ENCODE measurements at places on chromosomes 7 and 10.

DNA sequence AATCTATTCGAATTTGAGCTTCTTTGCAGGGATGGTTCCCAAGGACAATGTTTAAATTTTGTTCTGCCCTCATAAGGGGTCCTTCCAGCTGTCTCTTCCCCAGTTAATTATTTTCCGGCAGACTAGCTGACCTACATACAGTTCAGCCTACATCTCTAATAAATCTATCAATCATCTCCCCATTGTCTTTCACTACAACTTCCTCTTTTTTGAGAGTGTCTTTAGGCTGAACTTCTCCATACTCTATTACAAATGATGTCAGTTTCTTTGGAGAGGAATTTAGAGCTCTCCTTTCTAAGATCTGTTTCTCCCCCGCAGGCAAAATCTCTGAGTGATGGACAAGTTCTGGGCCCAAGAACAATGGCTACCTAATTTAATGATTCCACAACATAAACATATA is 122.2 kb downstream of the PCLO start:
- DNase-seq, result no peak

DNA sequence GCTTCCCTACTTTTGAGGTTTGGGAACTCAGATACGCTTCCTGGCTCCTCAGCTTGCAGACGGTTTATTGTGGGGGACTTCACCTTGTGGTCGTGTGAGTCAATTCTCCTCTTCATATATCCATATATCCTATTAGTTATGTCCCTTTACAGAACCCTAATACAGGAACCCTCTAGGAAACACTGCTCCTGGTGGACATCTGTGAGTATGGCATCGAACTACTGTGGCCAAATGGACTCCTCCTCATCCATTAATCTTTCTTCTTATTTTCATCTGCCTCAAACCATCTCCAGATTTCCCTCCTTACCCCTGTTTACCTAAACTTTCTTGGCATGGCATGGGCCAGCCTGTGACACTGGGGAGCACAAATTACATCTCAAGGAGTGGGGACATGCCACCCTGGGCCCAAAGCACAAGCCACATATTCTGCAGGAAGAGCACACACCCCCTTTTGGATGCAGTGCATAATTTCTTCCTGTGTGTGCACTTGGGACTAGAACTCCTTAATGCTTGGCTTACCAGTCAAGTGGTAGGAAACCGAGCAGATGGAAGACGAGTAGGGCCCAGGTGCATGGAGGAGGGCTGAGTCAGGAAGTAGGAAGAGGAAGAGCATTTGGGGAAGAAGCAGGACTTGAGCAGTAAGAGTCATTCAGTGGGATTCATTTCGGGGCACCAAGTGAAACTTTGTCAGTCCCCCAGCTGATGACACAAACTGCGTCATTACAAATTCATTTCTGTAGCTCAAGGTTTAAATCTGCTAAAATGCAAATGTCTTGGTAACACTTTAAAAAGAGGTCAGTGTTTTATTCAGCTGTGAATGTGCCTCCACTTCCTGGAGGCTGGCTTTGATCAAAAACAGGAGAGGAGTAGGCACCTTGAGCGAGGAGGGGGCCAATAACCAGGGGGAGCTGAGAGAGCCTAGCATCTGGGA is 80.8 kb upstream of the PLXNA4 start:
- DNase-seq, result peak; percentile 44

DNA sequence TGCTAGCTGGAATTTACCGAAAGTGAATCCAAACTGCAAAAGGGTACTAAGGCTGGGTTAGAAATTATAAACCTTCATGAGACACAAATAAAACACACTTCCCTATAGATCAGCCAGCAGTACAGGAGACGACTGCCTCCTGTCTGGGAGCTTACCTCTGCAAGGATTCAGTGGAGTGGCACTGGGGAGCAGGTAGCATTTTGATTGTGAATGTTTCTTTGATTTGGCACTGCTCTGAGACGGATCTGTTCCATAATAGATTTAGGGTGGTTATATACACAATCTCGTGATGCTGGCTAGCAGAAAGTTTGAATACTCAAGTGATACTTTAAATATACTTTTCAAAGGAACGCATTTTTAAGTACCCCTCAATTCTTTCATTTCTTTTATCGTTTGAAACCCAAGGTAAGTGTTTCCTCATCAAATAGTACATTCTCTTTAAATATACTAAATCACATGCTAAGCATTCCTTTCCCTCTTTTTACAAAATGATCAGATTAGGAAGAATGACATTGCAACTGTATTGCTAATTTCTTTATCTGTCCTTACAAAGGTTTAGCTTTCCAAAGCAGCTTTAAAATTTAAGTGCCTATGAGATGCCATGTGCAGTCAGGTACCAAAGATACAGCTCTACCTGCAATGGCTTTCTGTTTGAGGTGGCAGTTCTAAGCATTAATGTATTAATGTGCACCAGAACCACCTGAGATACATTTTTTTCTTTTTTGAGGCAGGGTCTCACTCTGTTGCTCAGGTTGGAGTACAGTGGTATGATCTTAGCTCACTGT is 20.6 kb upstream of the CHCHD3 start:
- DNase-seq, result no peak

DNA sequence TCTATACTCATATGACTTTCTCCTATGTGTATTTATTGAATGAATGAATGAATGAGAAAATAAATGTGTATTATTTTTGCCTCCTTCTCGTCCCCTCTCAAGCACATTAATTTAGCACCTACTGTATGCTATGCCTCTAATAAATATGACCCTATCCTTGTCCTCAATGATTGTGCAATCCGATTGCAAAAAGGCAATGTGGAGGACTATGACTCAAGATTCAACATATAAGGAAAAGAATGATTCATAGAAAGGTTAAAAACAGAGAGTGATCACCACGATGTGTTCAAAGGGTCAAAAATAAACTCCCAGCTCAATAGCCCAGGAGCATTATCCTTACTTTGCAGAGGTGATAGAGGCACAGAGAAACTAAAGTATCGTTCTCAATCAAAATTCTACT is 322.8 kb upstream of the SORCS1 start:
- DNase-seq, result peak; percentile 59

DNA sequence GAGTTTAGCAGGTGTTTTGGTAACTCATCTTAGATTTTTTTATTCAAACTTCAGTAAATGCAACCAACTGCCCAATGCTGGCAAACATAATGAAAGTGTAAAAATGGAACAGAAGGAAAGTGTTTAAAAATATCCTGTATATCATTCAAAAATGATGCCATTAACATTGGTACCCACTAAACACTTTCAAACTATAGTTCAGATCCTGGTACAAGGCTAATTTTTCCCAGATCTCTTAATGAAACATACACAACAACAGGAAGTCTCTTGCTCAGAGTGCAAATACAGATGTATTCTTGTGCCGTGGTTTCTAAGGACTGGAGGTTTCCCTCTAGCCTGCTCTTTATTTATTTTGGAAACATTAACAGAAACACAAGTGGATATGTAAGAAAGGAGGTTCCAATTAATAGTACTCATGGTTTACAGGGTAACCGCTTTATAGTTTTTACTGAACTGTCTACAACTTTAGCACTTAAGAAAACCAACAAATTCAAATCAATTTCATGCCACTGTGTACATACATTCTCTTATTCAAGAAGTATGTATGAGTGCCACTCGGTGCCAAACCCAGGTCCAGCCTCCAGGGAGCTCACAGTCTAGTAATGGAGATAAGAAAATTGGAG is 176.0 kb upstream of the AKR1E2 start:
- no peak for DNase-seq

GRCh38 chr7:158614700-158615099 is 27.1 kb upstream of the PTPRN2 start:
- DNase-seq, result no peak

GRCh38 chr10:36253731-36254130 is 611.6 kb upstream of the FZD8 start:
- no peak for DNase-seq

DNA sequence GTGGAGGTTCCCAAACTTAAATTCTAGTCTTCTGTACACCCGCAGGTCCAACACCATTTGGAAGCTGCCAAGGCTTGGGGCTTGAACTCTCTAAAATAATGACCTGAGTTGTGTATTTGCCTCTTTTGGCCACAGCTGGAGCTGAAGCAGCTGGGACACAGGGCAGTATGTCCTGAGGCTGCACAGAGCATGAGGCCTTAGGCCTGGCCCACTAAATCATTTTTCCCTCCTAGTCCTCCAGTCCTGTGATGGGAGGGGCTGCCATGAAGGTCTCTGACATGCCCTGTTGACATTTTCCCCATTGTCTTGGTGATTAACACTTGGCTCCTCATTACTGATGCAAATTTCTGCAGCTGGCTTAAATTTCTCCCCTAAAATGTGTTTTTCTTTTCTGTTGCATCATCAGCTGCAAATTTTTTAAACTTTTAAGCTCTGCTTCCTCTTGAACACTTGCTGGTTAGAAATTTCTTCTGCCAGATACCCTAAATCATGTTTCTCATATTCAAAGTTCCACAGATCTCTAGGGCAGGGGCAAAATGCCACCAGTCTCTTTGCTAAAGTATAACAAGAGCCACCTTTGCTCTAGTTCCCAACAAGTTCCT is 43.6 kb upstream of the WNT16 start:
- no peak for DNase-seq

GRCh38 chr7:94374231-94374630 is 20.5 kb upstream of the COL1A2 start:
- DNase-seq, result peak; percentile 56

DNA sequence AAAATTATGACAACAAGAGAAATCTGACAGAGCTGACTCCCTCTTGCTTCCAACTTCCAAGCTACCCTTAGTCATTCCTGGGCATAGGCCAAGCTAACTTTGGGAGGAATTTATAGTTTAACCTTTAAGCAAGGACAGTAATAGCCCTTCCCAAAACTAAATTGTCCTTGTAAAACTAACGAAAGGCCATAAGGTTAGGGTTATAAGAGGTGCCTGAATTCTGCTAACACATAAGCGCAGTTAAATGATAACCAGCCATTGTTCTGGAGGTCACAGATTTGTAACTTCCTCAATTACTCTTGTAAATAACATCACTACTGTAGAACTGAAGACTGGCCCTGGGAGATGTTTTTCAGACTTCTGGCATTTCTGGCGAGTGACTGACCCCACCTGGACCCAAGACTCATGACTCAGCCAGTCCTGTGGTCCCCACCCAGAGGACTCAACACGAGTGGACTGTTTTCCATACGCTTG is 481.2 kb downstream of the KCNMA1 start:
- DNase-seq, result peak; percentile 89

DNA sequence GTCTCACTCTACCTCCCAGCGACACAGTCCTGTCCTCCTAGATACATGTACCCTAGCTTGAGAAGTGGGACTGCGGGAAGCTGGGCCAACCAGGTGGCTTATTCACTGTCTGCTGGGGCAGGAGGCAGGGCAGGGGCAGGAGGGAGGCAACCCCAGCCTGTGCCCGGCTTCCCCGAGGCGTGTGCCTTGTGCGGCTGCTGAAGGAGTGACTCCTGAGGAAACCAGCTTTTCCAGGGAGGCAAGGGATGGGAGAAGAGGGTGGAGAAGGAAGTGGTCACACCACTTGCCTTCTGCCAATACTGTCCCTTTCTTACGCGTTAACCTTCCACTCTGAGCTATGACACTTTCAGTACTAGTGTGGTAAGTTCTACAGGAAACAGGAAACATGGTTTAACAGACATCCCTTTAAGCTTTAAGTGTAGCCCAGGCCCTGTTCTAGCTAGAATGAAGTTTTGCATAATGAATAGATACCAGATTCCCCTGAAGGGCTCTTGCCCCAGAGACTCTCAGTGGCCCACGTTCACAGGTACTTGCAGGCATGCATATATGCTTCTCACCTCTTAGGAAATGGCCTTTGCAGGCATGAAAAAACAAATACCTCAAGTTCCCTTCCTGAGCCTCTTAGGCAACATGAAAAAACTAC is 40.6 kb downstream of the SYPL1 start:
- DNase-seq, result peak; percentile 77

- no peak for DNase-seq
Observed at GRCh38 chr7:105980645-105981396, 17.8 kb downstream of the CDHR3 start.

DNA sequence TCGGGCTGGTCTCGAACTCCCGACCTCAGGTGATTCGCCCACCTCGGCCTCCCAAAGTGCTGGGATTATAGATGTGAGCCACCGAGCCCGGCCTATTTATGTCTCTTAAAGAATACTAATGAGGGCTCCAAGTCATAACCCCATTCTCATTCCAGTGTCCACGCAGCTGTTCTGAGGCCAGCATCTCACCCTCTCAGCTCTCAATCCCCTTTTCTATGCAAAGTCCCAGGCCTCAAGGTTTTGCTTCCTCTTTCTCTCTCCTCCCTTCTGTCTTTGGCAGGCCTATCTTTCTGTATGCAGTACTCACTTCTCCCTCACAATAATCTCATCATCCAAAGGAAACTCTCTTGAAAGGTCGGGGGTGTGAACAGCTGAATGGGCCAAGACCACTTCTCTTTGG is 28.0 kb upstream of the VSIR start:
- no peak for DNase-seq

GRCh38 chr10:127890832-127891334 is 1.9 kb downstream of the CLRN3 start:
- no peak for DNase-seq

- no peak for DNase-seq
Observed at GRCh38 chr10:113983552-113983951, 60.1 kb upstream of the ADRB1 start.

DNA sequence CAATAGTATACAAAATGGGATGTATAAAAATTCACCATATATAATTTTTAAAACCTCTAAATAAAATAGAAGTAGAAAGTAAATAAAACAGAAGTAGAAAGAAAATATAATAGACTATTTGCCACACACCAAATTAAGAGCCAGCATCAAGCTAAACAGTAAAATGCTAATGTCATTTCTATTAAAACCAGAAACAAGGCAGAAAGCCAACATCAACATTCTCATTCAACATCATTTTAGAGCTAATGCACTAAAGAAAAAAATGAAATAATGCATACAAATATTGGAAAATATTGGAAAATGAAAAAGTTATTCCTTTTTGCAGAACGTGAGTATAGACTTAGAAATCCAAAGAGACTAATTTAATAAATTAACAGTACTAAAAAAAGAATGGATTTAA is 23.4 kb upstream of the RELN start:
- DNase-seq, result no peak

DNA sequence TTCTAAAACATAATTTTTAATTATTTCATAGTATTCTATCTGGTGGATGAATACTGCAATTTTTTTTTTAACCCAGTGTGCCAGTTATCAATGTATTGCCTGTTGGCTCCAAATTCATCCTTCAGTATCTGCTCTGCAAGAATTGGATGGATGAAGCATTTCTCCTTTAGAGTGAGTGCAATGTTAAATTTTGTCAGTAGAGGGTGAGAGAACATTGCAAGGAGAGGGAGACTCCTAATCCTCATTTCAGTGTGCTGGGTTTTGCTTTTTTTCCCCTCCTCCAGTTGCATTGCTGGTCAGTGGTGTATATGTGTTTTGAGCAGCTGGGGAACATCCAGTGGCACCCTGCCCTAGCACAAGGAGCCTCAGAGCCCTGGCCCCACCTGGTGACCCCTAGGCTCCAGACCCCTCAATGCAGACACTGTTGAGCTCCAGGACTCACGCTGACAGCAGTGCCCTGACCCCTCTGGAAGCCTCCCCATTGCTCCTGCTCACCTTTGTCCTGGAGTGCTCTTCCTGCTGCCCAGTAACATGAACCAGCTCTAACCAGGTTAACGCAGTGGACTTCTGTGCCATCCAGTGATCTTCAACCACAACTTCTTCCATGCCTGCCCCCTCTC is 199.4 kb downstream of the USP6NL start:
- no peak for DNase-seq
